ENCODE measurements at places on chromosomes 6 and 20.
A peak's percentile ranks its signal among the peaks of the same experiment; 100 is the strongest.

- no peak for DNase-seq
Measured at GRCh38 chr20:35431621-35432429, 6.2 kb downstream of the GDF5 start.

DNA sequence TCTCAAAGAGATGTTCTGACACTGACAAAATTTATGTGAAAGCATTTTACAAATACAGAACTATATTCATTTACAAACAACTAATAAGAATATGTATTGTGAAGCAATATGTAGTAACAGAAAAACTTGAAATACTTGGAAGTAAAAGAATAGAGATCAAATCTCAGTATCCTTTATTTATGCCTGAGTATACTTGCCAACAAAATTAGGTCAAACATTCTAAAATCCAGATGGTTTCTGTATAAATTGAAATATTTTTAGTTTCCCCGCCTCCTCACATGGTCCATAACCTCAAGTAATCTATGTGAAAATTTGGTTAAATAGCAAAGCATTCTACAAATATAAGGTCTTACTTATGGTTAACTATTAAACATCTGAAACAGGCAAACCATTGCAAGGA, 545.4 kb downstream of the EYS start:
- no peak for DNase-seq

- DNase-seq: no peak
Measured at GRCh38 chr6:154960299-154960843, 34.7 kb upstream of the TIAM2 start.

DNA sequence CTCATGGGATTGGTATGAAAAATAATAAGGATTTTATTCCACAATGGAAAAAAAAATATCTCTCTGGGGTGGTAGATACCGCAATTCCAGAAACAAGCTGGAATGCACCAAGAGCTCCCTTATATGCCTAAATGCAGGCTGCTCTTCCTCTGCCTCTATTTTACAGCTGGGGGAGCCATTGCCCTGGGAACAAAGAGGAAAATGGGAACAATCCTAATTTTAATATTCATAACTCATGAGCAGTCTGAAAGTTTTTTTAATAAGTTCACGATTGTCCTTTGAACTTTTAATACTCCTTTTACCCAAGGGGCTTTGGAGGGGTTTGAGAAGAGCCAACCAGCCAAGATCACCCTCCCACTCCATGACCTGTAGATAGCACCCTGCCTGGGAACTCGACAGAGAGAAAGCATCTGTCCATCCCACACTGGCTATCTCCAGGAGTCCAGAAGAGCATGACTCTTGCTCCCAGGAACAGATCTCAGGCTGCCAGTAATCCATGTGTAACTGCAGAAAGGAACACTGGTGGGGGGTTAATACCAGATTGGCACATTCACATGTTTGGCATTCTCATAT, 74.7 kb downstream of the CD83 start:
- no peak for DNase-seq

DNA sequence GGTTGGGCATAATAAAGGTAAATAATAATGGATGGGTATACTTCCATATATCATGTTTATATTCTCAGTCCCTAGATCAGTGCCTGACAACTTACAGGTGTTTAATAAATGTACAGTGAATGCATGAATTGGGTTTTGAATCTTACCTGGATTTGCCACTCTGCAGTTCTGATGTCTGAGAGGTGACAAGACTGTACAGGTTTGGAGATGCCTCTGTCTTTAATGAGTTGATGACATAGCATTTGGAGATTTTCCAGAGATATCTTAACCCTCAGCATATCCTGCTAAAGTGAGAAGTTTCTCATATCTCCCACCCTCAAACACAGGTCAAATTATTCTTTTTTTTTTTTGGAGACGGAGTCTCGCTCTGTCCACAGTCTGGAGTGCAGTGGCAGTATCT, 2.2 kb downstream of the ANKS1A start:
- no peak for DNase-seq

DNA sequence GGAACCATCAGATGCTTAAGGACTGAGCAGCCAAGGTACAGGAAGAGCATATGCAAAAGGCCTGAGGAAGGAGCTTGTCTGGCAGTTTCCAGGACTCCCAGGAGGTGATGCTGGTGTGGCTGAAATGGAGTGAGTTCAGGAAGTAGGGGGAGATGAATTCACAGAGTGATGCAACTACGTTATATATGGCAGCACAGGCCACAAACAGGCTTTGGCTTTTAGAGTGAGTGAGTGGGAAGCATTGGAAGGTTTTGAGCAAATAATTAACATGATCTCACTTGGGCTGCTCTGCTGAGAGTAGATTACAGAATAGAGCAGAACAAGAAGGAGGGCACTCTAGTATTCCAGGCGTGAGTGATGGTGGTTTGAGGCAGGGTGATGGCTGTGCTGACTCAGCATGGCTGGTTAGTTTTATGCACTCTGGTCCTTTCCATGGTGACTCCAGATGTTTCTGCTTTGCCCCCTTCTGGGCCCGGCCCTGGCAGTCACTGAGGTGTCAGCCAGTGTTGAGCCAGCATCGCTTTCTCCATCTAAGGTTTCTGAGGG, 6.5 kb downstream of the BTN2A2 start:
- no peak for DNase-seq

GRCh38 chr6:136225496-136225895, 24.6 kb downstream of the MTFR2 start:
- peak; percentile 29 for DNase-seq

GRCh38 chr6:30599625-30600324, 17.3 kb downstream of the PPP1R10 start:
- DNase-seq: no peak
